ENCODE measurements at places on chromosomes 12 and 14.

DNA sequence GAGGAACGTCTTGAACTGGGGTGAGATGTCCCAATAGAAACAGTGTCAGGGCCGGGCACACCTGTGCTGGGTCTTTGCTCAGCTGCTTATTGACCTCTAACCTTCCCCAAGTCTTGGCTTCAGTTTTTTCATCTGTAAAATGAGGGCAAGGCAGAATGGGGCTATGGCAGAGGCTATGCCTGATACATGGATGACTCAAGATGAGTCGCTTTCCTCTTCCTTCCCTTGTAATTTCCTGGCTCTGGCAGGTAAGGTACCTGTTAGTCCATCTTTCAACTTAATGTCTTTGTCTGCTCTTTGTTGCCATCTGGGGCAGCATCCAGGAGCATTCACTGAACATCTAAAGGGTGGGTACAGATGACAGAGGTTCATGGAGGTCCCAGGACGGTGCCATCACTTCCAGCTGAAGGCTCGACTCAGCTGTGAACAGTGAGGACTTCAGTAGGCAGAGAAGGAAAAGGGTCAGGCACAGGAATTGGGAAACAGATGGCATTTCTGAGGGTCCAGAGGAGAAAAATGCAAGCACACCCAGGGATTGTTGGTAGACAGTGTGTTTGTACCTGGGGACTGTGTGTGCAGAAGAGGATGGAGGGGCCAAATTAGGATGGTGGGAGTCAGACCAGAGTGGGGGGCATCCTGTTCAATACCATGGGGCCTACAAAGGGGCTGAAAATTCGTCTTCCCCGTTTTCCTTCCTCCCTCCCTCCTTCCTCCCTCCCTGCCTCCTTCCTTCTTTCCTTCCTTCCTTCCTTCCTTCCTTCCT lies 268.3 kb downstream of the VRK1 start:
- no peak for DNase-seq

DNA sequence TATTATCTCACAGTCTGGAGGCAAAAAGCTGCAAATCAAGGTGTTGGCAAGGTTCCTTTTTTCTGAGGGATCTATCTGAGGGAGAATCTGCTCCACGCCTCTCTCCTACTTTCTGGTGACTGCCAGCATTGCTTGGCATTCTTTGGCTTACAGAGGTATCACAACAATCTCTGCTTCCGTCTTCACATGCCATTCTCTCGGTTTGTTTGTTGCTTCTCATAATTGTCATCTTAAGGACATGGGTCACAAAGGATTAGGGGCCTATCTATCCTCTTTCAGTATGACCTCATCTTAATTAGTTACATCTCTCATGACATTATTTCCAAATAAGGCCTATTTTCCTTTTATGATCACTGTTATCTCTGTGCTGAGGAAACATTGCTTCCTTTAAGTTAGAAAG lies 345.0 kb downstream of the FOXG1 start:
- DNase-seq = no peak

GRCh38 chr12:99553461-99553860 lies 94.1 kb upstream of the GARIN6 start:
- no peak for DNase-seq

- DNase-seq = no peak
These were observed 1.2 kb downstream of the COA8 start for GRCh38 chr14:103563844-103564505.

GRCh38 chr14:39368261-39368959 lies 63.8 kb downstream of the FBXO33 start:
- peak; percentile 82 for DNase-seq

DNA sequence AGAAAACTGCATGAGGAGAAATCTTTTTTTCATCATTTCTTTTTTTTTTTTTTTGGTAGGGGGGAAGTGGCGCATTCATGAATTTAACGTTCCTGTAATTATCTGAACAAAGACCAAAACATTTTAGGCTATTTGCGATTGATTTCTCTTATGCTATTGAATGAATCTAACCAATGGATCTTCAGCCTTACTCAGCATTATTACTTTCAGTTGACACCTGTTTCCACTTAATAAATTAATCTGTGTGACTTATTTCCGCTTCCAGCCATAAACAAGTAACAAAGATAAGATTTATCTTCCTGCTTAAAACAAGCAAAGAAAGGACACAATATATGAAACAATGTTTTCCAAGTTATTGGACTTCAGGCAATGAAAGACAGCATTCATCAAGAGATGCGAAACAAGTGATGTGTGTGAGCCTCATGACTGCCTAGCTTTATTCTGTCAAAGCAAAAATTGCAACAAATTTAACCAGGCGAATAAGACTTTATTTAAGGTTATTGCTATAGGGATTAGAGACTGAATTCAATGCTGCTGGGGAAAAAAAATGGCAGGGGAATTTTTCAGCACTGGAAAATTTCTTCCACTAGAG lies 1026.9 kb downstream of the LRFN5 start:
- DNase-seq = no peak

DNA sequence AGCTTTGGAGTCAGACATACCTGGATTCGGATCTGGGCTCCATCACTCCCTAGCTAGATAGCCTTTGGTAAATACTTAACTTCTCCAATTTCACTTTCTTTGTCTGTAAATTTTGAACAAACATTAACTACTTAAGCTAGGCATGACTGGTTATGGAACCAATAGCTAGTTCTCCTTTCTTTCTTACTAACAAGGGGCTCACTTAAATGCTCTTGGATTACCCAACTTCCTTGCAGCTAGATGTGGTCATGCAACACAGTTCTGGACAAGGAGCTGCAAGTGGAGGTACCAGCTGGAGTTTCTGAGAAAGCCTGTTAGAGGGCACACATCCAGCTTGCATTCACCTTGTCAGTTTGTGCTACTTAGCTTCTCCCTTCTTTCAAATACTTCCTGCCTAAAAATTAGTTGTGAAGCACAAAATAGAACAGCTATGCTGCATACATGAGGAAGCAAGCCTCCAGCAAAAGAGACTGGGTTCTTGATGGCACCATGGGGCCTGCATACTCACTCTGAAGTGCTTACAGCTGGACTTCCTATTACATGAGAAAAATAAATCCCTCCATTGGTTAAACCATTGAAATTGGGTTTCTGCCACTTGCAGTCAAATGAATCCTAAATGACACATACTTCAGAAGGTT lies 210.1 kb upstream of the EEA1 start:
- peak; percentile 35 for DNase-seq
